NCI-H524 (cell line): ENCODE measurements at places on chromosomes 1 and 21.

GRCh38 chr1:210344706-210345105 lies 16.0 kb downstream of the HHAT start:
- DNase-seq = no peak

- no peak for DNase-seq
Observed at GRCh38 chr21:35171385-35171784, 122.3 kb upstream of the RUNX1 start.

DNA sequence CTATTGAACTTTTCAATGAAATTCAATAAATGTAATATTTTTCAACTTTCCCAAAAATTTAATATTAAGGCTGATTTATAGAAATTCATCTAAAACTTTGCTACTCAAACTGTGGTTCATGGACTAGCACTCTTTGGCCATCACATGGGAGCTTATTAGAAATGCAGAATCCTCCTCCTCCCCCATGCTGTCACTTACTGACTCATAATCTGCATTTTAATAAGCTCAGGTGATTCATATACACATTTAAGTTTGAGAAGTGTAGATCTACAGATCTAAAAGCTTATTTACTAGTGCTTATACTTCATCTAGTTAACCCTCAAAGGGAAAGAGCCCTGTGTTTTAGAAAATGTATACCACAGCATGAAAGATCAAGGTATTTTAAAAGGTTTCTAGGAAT lies 84.3 kb downstream of the HS2ST1 start:
- no peak for DNase-seq

GRCh38 chr1:179393721-179394120 lies 27.9 kb downstream of the AXDND1 start:
- DNase-seq = no peak

GRCh38 chr1:225737866-225738265 lies 39.8 kb upstream of the SRP9 start:
- DNase-seq = no peak

DNA sequence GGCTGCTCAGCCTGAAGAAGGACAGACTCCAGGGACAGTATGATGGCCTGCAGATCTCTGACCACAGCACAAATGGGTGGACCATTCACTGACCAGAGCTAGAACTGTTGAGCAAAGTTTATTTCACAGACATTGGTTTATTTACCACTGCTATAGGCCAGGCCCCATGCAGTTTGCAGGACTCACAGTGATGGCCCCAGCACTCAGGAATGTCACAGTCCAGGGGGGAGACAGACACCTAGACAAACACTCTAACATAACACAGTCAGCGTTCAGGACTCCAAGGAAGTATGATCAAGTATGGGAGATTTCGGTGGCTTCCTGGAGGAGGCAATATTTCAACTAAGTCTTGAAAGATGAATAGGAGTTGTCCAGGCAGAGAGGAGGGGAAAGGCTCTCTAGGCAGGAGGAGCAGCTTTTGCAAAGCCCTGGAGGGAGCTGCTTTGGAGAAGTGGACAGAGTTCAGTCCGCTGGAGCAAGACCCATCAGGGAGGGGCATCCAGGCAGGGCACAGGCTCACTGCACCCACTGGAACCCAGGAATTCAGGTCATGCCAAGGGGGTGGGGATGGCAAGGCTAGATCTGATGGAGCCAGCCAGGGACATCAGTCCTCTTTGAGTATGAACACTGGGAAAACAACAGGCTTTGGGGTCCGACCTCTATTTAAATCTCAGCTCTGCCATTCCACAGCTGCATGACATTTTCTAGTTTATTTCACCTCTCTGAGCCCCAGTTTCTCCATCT lies 454.3 kb downstream of the MATN1 start:
- no peak for DNase-seq

DNA sequence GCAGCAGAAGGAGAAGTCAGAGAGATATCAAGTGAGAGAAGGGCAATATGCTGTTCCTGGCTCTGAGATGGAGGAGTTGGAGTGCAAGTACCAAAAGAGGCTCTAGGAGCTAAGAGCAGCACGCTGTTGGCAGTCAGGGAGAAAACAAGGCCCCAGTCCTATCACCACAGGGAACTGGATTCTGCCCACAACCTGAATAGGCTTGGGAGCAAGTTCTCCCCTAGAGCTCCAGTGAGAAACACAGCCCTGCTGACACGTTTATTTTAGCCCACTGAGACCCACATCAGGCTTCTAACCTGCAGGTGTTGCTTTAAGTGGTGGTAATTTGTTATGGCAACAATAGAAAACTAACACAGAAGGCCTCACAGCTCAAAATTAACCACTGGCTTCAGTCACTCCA lies 31.8 kb upstream of the ZNF644 start:
- DNase-seq = no peak

- peak; percentile 3 for DNase-seq
Observed at GRCh38 chr1:207579436-207579799, 65.5 kb upstream of the CR1L start.

DNA sequence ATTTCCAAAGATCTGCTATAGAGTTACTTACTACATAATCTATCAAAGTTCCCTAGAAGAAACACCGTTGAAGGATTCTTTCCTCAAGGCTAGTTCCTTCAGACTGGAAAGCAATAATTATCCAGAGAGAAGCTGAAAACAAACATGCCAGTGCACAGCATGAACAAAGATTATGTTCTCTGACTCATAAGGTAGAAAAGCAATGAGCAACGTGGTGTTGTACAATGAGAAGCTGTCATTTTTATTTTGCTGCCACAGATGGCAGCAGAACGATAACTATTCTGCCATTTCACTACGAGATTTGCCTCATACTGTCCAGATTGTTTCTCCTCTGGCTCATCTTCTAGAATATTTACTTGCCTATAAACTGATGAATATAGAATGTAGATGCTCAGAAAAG lies 10.7 kb downstream of the EXTL2 start:
- DNase-seq = no peak

DNA sequence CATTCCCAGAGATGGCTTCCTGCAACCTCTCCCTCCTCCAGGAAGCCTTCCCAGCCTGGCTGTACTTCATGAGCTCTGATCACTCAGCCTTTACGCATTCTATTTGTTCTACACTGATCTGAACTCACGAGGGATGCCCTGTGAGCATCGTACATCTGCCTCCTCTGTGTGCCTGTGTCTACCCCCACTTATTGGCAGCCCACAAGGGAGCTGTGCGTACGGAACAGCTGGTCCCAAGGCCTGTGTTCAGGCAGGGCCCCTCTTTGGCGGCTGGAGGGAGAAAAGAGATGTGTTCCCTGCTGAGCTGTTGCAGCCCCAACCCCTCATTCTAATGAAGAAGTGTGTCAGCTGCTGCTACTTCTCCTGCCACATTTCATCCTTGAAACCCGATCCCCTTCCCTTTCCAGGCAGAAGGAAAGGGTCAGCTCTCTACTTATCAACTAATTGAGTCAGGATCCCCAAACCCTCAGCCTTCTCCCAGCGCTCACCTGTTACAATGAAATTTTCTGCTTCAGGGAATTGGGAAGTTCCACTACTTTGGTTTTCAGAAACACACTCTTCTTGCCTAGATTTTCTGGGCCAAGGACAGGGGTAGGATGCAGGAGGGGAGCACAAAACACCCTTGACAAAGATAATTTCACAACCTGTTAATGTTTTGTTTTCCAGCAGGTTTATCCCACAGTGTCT lies 3.2 kb downstream of the INKA2 start:
- peak; percentile 97 for DNase-seq

DNA sequence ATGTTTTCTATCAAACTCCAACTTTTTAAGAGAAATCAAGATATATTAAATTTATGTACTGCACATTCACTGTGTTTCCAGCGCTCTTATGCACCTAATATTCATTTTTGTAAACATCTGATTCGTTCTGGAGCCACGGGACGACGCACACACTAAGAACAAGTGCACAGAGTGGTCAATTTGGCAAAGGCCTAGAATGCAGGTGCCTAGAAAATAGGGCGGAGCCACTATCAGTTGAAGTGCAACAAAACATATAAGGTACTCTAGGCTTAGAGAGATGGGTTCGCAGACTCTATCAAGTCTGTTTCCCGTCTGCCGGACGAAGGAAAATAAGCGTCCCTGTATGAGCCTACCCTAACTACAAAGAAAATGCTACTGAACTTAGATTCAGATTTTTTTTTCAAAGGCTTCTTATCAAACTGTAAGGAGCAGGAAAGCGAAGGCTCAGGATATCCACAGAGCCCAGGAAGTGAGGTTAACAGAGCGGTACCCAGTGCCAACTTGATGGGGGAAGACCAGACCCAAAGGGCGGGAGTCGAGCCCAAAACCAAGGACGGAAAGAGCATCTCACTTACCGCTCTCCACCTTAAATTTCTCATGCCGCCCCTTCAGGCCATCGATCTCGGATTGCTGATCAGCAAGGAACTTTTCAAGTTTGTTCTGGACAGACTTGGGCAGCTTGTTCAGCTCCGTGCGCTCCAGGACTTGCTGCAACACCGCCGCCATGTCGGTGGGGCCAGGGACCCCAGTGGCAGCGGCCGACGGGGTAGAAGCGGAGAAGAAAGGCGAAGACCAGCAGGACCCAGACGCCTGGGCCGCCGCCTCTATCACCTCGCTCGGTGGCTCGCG lies 526 bp downstream of the TPR start:
- DNase-seq = peak; percentile 61

DNA sequence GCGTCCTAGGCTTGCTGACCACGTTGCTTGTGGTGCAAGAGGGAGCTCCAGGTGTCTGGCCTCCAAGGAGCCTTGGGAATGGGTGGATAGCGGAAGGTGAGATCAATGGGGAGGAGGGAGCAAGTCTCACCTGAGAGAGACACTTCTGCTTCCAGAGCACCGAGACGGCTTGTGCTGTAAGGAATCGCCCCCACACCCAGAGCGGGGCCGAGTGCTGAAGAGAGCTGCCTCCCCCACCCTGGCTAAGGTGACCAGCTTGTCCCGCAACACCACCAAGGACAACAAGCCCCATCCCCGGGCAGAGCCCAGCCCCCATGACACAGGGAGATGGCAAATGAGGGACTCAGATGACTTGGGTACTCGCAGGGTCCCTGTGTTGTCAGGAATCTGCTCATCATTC lies 485.6 kb downstream of the NPHP4 start:
- DNase-seq = no peak

DNA sequence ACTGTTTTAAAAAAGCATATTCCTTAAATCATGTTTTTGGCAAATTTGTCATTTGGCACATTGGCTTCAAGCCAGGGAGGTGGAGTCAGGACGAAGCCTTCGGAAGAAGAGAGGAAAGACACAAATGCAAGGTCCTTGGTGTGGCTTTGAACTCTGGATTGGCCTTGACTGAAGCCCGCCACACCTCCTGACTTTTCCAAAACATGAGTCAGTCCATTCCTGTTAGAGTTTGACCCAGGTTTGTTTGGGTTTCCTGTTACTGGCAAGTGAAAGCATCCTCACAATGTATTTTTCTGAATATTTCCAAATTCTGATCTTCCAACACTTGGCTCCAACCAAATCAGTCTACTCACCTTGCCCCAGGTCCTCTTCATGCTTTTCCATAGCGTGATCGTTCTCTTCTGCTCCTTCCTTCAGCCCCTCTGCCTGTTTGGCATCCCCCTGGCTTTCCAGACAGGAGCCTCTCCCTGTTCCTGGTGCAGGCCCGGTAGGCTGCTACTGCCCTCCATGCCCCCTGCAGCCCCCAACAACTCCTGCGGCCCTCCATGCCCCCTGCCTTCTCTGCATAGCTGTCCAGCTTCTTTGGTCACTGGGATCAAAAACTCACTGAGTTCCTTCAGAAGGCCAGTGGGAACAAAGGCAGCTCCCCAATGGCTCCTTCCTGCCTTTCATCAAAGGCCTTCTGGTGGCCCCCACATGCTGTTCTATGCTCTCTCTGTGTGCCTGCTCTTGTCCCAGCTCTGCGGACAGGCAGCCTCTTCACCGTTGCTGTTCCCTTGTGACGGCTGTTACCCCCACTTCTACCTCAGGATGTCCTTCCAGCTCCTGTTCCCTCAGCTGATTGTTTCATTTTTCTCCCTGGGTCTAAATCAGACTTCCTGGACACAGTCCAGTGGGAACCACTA lies 30.4 kb upstream of the SLC30A1 start:
- no peak for DNase-seq

GRCh38 chr1:159532922-159533321 lies 2.9 kb downstream of the OR10J5 start:
- DNase-seq = no peak

DNA sequence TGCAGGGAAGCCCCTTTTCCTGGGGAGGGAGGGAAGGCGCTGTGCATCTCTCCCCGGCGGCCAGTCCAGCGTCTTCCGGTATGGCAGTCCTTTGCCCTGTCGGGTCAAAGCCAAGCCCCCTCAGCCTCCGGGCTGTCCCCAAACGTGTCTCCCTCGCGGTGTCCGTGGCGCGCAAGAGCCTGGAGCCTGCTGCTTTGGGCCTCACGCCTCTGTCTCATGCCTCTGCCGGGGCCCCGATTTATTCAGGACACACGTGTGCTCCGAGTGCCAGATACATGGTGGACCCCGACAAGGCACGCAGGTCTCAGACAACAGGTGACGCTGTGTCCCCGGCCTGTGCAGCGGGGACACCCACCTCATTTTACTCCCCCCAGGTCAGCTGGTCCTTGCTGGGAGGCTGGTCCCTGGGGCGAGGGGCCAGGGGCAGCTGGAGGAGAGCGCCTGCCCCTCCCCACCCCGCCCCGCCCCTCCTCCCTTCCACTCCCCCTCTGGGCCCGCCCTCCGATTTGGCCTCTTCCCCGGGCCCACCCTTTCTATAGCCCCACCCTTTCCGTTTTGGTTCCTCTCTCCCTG lies 176.7 kb downstream of the CAMTA1 start:
- no peak for DNase-seq

GRCh38 chr1:201175820-201176500 lies 14.7 kb upstream of the IGFN1 start:
- no peak for DNase-seq

DNA sequence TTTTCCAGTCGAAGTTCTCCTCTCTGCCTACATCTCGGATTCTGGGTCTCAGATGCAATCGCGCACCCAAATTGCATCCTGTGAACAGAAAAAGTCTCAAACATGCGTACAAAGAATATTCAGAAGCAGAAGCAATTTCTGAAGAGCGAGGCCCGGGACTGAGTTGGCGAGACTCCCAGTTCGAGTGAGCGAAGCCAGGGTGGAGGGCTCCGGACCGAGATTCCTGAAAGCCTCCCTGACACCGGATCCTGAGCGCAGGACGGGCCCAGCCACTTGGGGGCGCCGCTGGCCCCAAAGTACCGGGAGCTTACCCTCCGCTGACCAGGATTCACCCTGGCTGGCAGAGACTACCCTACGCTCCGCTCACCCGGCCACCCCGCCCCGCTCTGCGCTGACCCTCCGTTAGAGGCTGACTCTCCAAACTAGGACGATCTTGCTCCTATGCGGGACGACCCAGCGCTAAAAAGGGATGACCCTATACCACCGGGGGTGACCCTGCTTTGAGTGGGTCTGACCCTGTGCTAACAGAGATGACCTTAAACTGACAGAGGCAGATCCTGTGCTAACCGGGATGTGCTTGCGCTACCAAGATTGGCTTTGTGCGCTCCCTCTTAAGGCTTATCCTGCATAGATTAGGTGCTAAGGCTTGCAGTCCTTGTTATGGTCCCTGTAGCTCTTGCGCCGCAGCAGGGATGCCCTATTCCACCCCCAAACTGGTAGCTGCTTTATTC lies 12.1 kb downstream of the FOXD2 start:
- no peak for DNase-seq

- DNase-seq = no peak
Observed at GRCh38 chr1:188444526-188444925, 1615.8 kb downstream of the PLA2G4A start.
